Hypothalamus (tissue), 51 donors: ENCODE measurements at places on chromosomes 7 and 10.
A peak's percentile ranks its signal among the peaks of the same experiment; 100 is the strongest.

GRCh38 chr10:53840653-53841052 is 960.4 kb downstream of the PCDH15 start:
- no peak for DNase-seq

DNA sequence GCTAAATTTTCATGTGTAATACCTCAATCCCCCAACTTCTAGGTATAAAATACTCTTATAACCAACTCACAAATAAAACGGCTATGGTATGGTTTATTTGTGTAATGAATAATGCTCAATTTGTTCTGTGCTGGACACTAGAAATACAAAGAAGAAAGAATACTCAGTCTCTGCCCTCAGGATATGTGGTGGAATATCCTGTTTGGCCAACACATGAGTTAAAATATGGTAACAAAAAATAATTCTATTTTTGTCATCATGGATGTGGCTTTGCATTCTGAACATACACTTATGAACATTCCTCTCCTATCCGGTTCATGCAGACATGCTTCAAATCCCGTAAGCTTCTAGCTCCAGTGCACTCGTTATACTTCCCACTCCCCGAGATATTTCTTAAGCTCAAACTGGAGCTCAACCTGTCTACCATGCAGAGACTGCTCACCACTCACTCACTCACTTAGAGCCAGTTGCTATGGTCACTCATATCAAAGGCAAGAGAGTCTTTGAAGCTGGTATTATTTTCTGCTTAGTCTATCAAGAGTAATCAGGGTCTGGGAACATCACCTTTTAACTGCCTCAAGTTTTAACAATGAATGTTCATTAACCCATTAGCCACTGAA is 53.8 kb upstream of the SLC16A12 start:
- DNase-seq, result no peak

GRCh38 chr10:18104223-18104872 is 35.9 kb upstream of the CACNB2 start:
- peak; percentile 1 for DNase-seq

DNA sequence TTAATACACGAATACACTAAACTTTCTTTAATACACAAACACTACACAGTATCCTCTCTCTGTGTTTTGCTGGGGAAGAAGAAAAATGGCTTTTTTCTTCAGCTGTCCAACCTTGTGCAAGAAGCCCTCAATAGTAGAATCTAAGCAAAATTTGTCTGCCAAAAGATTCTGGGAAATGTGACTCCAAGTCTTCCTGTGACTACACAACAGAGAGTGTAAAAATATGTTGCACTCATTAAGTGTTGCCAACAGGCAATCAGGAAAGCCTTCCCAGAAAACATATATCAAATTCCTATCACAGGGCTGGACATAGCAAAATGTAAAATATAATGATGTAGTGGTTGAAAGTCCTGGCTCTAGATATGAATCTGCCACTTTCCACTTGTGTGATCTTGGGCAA is 825.1 kb upstream of the ZWINT start:
- DNase-seq, result no peak

DNA sequence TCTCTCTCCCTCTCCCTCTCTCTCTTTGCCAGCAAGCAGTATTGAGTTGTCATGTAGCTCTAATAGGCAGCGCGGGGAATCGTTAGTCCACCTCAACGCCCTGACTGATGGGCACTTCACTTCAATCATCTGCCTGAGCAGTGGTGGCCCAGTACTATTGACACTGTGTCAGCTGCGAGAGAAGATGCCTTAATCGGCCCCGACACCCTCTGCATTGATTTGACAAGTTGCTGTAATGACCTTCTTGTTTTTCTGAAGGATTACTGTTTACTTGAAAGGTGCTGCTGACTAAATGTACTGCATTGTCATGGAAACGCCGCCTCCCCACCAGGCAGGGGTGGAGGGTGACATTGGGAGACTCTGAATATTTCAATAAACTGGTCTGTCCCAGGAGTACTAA is 913.8 kb downstream of the KCNMA1 start:
- no peak for DNase-seq
